ENCODE measurements at places on chromosomes 5 and 9.
A peak's percentile ranks its signal among the peaks of the same experiment; 100 is the strongest.

GRCh38 chr5:68240202-68240601 lies 24.6 kb downstream of the PIK3R1 start:
- no peak for DNase-seq

GRCh38 chr5:72630081-72630480 lies 122.9 kb upstream of the ZNF366 start:
- DNase-seq: no peak

DNA sequence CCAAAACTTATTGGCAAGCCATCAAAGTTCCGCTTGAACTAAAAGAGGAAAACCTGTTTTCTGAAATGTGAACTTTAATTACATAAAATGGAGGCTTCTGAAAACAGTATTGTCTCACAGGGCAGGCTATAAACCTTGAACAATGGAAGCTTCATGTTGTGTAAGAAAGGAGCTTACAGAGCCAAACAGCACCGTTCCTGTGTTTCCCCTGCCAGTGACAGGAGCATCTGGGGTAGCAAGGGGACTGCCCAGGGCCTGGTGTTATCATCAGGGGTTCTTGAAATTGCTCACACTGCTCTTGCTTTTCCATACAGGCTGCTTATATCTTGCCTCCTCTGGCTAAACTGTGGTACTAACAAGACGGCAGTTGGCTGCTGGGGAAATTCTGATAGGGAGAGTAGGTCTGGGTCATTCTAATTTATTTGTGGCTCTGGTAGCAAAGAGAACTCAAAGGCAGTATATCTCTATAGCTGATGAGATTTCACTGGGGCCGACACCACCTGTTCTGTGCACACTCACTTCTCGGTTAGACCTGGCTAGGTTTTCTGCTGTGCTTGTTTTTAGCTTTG lies 40.4 kb downstream of the BASP1 start:
- DNase-seq: no peak

GRCh38 chr9:84711936-84712335 lies 42.4 kb downstream of the NTRK2 start:
- DNase-seq: no peak

GRCh38 chr5:98428806-98429205 lies 344.7 kb upstream of the RGMB start:
- DNase-seq: no peak

DNA sequence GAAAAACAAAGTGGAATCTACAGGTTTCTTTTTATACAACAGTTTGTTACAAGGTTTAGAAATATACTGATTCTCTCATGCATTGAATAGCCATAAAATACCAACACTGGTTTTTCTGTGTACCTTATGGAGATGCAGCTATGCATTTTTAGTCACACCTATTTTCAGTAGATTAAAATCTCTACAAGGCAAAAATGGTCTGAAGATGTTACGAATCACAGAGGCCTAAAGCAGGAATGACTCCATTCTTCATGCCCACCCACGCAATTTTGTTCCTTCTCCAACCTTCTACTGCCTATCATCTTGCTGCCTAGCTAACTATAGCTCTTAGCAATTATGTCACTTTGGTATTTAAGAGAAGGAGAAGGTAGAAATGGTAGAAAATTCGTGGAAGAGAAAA lies 9.9 kb downstream of the PLK2 start:
- no peak for DNase-seq

DNA sequence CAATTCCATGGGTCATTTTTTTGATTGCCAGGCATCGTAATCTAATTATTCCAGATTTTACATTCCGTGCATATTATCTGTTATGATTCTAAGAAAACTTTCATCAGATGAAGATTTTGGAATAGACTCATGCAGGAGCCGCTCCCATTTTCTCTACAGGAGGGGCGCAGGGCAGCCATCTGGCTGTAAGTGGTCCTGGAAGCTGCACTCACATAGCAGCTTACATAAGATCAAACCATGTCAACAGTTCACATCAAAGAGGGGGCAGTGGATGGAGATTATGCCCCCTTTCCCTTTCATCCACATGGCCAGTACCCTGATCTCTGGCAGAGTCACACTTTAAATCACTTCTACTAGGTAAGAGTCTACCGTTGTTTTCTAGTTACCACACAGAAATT lies 73.3 kb upstream of the PCA3 start:
- no peak for DNase-seq

- no peak for DNase-seq
Measured at GRCh38 chr9:7756088-7756487, 43.5 kb downstream of the DMAC1 start.

DNA sequence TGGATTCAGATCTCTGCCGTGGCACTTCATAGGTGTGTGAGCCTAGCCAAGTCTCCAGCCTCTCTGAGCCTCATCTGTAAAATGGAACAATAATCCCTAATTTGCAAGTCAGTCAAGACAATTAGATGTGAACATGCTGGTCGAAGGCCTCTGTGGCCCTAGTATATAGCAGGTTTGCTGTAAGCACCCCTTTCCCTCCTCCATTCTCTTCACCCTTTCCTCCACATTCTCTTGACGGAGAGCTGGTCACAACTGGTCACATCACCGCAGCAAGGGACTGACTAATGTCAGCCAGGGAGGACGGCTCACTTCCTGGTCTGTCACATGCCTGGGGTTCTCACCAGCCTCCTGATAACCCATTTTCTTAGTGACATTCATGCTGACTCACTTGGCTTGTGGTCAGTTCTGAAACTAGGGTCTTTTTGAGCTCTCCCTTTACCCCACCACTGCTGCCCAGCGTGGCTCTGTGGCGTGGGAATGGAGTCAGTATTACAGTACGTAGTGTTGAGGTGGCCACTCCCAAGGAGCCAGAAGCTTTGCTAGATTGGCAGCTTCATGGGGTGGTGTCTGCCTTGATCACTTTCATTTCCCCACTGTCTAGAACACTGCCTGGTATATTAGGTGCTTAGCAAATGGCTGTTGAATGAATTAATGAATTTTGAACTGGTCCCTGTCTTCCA lies 47.8 kb downstream of the ERGIC1 start:
- DNase-seq: no peak

DNA sequence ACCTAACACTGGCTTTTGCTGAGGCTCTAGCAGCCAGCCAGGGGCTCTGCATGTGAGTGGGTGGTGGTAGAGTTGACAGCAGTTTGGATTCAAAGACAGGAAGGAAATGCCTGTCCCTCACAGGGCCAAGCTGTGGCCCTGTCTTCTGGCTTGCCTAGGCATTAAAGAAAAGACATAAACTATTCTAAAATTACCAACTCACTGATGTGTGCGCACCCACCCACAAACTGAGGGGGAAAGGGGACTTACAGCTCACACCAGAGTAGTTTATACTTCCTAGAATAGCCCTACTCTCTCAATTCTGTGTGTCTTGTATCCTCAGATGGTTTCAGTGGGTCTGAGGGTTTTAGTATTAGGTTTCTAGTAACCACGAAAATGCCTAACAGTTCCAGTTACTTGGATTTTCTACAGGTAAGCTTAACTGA lies 18.3 kb upstream of the IL13 start:
- peak; percentile 50 for DNase-seq

DNA sequence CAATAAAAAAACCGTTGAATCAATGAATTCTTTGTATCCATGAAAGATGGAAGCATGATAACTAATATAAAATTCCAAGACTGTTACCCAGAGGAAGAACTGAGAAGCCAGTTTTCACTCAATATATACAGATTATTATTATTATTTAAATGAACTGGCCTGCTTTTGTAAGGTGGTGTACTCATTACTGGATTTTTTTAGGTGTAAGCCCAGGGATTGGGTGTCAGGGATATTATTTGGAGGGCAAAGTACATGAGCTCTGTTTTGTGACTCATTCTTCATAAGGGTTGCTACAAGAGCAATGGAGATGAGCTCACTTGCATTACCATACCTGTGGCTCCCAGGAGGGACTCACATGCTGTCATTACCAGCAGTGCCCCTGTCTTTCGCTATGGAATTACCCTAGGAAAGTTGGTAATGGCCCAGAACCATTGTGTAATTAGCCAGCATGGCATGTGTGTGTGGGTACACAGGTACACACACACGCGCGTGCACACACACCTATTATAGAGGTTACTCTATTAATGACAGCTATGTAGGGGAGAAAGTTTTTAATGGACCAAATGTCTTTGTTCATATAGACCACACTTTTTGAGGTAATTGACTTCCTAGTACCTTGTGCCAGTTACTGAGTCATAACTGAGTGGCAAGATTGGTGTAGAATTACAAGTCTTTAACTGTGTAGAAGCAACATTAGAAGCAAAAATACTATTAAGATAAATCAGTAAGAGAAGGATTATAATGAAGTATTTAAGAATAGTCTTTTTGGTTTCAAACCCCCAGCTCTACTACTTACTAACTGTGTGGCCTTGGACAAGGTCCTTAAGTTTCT lies 143.4 kb downstream of the GDNF start:
- no peak for DNase-seq

DNA sequence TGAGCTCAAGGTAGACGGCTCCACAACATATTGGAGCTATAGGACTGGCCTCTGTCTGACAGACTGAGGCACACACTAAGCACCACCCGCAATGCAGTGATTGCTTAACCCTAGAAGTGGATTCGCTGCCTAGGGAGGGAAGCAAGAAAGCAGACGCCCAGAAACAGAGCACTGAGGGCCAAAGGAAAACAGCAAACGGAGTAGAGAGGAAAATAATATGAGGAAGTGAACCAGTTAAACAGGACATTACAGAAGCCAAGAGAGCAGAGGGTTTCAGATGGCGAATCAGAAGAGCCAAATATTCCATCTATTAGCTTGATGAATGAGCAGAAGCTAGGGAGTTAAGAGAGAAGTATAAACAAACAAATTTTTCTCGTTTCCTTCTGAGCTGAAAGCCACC lies 139.2 kb upstream of the LHFPL2 start:
- DNase-seq: no peak

DNA sequence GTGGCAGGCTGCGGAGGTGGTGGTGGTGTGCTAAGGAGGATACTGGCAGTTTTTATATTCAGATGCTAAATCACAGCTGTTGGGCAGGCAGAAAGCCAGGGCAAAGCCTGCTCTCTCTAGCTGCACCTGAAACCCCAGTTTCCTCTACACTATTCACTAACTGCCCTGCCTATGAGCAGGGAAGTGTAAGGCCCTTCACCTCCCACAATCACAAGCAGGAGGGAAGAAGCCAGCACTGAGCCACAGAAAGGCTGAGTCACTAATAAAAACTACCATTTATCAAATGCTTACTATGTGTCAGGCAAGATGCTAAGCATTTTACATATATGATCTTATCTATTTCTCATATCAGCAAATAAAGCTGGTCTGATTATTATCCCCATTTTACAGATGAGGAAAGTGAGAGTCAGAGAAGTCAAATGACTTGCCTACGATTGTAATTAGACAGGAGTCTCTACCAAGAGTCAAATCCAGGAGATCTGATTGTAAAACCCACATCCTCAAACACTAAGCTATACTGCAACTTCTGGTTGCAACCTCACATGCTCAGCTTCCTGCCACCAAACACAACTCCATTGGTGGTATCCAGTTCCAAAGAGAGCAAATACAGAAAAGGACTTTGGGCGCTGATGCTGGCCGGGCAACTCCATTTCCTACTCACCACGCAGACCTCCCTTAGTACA lies 17.7 kb upstream of the IL6ST start:
- DNase-seq: peak; percentile 39

- no peak for DNase-seq
Measured at GRCh38 chr9:131854334-131854733, 114.5 kb upstream of the RAPGEF1 start.

DNA sequence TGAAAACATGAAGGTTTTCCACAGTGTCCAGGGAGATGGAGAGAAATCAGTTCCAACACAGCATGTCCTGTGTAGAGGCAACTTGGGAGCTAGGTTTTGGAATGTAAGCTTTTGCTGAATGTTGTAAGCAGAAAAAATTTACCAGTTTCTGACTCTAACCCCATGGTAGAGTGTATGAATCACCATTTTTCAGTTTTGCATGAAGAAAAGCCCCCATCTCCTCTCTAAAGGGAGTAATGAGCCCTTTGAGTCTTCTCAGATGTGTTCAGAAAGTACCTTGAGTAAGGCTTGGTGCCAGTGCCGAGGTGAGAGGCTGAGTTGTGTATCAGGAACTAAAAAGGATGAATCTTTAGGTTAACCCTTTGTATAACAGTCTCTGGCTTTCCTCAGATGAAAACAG lies 96.2 kb downstream of the ADRB2 start:
- no peak for DNase-seq

DNA sequence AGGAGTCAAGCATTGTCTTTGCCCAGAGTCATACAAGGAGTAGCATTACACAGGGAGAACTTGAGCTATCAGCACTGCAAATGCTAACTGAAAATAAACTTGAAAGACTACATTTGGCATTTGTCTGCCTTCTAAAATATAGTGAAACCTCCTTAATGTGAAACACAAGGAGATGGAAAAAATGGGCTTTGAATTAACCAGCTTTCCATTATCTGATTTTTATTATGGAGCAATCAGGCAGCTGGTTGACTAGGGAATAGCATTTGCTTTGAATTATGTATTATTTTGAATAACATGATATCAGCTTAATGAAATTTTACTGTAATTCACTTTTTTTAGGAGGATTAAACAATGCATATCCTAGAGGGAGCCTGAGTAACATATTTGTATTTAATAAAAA lies 130.8 kb downstream of the GDNF start:
- no peak for DNase-seq

DNA sequence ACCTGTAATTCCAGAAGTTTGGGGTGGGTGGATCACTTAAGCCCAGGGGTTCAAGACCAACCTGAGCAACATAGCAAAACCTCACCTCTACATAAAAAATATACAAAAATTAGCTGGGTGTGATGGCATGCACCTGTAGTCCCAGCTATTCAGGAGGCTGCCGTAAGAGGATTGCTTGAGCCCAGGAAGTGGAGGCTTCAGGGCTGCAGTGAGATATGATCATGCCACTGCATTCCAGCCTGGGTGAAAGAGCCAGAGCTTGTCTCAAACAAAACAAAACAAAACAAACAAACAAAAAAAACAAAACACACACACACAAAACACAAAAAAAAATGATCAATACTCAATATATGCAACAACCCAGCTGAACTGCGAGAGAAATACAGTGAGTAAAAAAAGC lies 29.5 kb upstream of the TRIM14 start:
- no peak for DNase-seq

- no peak for DNase-seq
Measured at GRCh38 chr5:7947301-7947700, 78.4 kb downstream of the MTRR start.

DNA sequence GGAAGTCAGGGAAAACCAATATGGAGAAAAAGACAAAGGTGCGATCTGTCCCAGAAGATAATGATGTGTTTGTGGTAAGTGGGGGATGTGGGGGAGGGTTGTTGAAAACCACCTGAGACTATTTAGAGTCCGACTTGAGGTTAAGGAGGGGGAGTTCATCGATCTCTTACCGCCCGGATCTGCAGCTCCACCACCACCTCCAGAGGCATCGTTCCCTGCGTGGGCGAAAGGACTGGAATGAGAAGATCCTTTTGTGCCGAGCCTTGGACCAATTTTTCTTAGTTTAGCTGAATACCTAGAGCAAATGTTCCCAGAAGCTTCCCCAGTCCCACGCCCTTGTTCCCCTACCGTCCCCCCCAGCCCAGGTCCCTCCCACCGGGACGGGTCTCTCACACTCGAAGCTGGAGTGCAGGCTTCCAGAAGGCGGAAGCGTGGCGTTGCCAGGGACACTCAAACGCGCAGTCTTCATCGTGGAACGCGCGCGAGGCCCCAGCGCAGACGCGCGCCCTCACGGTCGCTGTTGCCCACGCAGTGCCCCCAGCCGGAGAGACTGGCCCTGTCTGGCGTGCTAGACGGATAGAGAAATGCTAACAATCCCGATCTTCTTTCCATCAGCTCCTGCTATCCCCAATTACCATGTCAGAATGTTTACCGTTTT lies at the start of gene SPATA6L:
Gene SPATA6L (minus strand): TSS at position 439 of the 658 bp plus-strand sequence. CDS start 230 bp downstream, at position 209.
- peak; percentile 61 for DNase-seq
